Activated CD8-positive, alpha-beta memory T cell treated with anti-CD3 and anti-CD28 coated beads, Interleukin-2, amount 50 U/mL, for 4 hours (primary cell): ENCODE measurements at places on chromosomes 7 and 10.

DNA sequence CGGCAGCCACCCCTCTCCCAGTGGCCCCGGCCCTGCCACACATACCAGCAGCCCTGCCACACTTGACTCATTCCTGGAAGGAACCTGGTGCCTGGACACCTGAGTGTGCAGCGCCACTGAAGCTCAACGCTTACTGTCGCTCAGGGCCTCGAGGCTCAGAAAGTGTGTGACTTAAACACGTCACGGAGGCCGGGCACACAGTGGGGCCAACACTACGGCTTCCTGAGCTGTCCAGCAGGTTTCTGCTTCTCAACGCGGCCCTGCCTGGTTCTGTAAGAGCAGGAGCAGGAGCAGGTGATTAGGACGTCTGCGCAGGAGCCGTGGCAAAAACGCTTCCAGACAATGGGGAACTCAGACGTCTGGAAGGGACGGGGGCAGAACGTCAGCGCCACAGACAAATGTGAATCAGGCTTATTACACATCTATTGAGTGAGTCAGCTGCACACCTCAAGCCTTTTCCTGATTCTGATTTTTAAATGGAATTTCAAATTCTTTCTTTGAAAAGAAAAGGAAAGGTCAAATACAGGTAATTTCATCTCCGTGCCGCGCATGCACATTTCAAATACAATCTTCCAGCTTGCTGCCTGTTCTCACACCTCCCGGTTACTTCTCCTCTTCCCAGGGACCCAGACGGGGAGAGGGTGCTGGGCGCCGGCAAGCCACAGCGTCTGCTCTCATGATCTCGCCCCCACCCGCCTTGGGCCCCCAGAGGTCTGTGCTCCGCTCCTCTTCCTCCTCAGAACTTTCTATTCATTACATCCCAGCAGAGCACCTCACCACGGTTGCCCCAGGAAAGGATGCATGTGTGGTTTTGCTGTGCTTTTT is 66.6 kb downstream of the ADARB2 start:
- no peak for DNase-seq

DNA sequence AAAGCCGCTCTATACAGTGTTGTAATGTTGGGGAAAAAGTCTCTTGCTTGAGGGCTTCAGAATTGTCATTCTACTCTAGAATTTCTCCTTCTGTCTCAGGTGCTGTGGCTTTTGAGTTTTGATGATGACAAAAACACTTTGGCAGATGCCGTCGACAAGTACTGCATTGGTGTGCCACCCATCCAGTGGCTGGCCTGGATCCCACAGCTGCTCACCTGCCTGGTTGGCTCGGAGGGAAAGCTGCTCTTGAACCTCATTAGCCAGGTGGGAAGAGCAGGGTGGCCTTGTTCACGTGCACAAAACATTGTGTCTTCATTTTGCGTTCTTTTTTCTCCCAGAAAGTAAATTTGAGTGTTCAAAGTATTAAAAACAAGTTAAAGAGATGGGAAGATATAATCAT is 112.0 kb downstream of the TRRAP start:
- DNase-seq = no peak

- no peak for DNase-seq
Measured at GRCh38 chr7:101218236-101219125, 516 bp downstream of the ZNHIT1 start.

- no peak for DNase-seq
Measured at GRCh38 chr10:62471711-62472110, 97.5 kb downstream of the ZNF365 start.

GRCh38 chr7:132500727-132501440 is 75.4 kb downstream of the PLXNA4 start:
- no peak for DNase-seq

- DNase-seq = no peak
Measured at GRCh38 chr7:117154721-117155120, 168.1 kb downstream of the WNT2 start.

- DNase-seq = no peak
Measured at GRCh38 chr10:132614431-132615340, 77.1 kb downstream of the INPP5A start.

DNA sequence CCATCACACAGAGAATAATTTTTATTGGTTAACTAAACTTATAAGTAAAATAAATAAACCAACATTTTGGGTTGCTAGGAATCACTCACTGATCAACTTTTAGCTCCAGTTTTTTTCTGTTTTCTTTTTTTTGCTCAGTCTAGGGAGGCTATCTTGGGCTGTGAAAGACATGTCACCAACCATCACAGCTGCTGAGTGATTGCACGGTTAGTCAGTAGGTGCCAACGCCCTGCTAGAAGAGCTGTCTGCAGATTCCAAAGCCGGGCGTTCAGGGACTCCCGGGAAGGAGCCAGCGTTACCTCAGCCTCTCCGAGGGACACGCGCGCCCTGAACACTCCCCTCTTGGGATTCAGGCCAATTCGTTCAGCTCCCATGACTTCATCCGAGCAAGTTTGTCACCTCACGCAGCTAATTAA is 604 bp upstream of the STAM start:
- DNase-seq = no peak

DNA sequence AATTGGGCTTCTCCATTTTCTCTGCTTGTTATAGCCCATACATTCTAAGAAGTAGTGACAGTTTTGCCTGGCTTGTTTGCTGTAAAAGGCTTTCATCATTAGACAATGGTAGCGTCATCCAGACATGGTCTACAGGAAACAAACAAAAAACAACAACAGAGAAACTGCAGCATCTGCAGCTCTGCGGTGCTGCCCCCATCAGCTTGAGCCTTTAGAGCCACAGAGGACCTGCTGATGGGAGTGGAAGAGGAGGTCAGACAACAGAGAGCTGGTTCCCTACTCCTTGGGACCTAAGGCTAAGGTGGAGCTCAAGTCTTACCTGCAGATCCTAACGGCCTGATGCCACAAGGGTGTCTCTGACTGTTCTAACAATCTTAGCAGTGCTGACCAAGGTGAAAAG is 3.1 kb downstream of the INA start:
- DNase-seq = no peak
